ENCODE measurements at places on chromosomes 16 and 17.

- DNase-seq, result no peak
These were observed 12.5 kb downstream of the DCAKD start for GRCh38 chr17:45038728-45039634.

DNA sequence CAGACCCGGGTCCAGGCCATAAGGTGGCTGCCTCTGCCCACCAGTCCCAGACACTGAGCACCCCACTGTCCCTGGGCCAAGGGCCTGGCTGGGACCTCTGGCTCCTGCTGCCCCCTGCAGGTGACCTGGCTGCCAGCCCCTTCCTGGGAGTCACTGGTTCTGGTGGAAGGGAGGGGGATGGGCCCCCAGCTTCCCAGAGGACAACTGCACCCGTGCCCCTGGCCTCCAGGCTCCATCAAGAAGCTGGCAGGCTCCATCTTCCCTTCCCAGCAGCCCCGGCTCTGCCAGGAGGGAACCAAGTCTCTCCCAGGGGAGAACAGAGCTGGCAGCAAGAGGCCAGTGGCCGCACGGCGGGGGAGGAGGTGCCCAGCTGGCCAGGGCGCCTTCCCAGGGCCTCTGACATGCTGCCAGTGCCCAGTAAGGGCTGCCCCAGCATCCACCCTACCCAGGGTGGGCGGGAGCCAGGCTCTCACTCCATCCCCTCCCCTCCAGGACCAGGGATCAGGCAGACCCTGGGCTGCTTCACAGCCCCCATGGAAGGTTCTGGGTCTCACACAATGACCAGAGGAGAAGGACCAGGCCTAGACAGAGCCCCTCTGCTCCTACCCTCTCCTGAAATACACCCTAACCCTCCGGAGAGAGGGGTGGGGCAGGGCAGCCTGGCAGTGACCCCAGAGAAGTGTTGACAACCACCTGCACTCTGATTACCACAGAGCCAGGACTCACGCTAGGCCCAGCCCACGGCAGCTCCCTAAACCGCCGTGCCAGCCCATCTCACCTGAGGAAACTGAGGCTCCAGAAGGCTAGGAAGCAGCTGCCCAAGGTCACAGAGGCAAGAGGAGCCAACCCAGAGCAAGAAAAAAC lies 3.6 kb downstream of the CLUH start:
- no peak for DNase-seq

GRCh38 chr16:1413684-1414531 lies 596 bp downstream of the UNKL start:
- no peak for DNase-seq

DNA sequence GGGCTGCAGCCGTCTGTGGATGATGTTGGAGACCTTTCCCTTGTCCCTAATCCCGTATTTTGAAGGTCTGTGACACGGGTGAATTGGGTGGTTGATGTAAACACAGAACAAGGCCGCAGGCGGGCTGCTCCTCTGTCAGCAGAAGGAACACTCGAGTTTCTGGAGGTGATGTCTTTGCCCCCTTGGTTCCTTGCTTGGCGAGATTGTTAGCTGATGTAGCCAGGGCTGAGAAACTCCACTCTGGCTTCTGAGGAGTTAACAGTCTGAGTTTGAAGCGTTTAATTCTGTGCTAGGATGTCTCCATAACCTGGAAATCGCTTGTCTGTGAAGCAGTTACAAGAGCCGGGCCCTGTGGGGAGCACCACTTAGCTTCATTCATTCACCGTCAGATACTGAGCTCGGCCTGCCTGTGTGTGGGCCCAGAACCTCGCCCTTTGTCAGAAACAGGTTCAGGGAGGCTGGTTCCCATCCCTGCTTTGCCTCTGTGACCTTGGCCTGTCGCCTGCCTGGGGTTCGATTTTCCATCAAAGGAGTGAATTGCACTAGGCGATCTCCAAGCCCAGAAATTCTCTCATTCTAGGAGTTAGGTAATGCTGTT lies 1.3 kb downstream of the MAPK8IP3 start:
- no peak for DNase-seq

DNA sequence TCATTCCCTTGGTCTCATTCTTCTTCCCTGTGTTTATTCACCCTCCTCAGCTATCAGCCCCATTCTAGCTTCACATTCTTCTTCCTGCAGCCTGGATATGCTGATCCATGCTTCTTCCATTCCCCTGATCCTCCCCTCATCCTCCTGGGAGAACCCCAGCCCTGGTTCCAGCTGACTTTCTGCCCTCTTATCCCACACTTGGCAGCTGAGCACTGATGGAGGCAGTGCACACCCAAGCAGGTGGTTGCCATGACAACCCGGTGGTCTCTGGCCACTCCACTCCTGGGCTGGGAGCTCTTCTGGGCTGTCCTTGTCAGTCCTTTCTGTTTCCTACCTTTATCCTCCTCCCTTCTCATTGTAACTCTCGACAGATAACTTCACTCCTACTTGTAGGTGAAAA lies 16.7 kb upstream of the TUBG2 start:
- no peak for DNase-seq

DNA sequence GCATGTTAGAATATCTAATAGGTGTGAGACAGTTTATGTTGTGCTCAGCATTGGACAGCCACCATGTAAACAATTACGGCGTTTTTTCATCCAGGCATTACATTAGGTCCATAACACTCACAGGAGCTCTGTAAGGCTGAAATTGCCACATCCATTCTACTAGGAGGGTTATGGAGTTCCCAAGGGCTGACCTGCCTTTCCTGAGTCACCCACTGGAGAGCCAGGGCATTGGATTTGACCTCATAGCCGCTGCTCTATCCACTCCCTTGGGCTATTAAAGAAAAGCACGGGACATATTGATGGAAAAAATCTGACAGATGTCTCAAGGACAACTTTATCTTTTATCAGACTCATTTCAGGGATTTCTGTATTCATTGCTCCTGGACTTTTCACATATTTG lies 306.3 kb upstream of the HSBP1 start:
- no peak for DNase-seq

- no peak for DNase-seq
These were observed 31.5 kb upstream of the CDH5 start for GRCh38 chr16:66334853-66335574.
